ENCODE measurements at places on chromosomes 12 and 14.

DNA sequence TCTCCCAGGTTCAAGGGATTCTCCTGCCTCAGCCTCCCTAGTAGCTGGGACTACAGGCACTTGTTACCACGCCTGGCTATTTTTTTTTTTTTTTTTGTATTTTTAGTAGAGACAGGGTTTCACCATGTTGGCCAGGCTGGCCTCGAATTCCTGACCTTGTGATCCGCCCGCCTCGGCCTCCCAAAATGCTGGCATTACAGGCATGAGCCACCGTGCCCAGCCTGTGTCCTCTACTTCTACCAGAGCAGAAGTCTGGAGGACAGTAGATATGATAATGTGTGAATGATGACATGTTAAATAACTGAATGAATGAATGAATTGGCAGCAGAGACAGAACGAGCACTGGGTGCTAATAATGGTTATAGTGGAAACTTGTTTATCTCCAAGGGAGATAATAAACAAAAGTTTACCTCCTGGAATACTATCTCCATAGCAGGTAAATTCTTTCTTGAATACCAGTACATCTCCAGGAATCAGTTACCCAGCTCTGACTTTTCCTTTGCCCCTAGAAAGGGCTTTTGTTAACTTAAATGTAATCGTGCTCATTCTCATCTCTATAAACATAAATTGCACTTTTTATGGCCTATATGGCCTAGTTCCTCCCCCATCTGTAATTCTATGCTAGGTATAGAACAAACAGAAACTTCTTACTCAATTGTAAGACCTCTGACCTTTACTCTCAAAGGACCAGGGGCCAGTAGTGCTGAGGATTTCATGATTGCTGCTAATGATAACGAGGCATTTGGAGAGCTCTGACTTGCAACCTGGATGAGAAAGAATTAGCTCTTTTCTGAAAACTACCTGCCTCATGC, 7.2 kb upstream of the LGALS3 start:
- DNase-seq = no peak

DNA sequence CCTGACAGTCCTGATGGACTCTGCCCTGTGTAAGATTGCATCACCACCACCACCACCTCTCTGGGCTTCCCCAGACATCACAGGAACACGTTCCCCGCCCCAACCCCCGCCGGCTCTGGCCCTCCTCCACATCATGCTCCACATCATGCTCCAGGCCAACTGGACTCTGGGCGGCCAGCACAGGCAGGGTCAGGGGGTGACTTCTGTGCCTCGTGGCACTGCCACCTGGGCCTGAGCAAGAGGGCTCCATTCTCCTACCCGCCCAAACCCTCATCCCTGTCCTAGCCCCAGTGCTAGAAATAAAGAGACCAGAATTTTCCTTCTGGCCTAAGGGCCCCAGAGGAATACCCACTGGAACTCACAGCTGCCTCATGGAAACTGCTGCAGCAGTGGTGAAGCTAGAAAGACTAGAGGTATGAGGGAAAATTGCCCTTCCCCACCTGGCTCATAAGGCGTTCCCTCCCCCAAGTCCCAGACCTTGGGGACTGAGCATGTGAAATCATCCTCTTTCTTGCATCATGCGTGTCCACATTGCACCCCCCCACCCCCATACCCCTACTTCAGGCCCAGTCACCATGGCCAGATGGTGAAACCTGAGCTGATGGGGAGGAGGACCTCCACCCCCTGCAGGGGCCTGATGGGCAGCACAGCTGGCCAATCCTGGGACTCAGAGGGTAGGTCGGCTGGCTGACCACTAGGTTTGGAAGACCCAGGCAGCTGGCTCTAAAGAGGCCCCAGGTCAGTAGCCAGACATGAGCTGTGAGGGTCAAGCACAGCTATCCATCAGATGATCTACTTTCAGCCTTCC, at the start of gene INHBE:
Gene INHBE (plus strand): TSS at position 742 of the 808 bp plus-strand sequence. CDS start 230 bp downstream, outside the sequence.
- DNase-seq = peak; percentile 50

DNA sequence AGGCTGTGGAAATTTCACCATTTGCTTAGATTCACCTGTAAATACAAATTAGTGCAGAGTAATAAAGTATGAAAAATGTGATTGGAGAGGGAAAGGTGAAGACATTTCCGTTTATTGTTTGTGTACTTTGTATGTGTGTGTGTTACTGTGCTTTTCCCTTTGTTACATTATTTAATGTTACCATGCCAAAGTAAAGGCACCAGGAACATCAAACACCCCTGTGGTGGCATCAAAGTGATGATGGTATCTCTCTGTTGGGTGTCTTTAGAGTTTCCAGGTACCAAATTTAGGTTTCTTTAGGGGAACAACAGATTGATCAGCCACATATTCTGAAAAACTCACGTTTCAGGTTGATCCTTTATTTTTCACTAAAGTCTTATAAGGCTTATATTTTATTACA, 189.0 kb upstream of the FBXO33 start:
- DNase-seq = no peak

DNA sequence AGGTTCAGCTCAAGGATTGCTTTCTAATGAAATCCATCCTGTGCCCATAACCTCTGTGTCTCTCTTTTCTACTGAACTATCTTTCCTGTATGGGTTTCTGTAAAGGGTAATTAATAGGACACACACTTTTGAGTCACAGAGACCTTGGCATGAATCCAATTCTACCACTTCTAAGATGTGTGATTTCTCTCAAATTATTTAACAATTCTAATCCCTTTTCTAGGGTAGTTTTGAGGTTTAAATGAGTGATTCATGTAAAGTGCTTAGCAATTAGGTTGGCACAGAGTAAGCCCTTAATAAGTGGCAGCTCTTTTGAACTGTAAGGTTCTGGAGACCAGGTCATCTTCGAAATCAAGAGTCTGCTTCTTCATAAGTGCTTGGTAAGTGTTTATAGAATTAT, 202.7 kb downstream of the RASSF9 start:
- DNase-seq = no peak

- DNase-seq = no peak
Observed at GRCh38 chr12:56626701-56627100, 3.4 kb downstream of the BAZ2A start.

DNA sequence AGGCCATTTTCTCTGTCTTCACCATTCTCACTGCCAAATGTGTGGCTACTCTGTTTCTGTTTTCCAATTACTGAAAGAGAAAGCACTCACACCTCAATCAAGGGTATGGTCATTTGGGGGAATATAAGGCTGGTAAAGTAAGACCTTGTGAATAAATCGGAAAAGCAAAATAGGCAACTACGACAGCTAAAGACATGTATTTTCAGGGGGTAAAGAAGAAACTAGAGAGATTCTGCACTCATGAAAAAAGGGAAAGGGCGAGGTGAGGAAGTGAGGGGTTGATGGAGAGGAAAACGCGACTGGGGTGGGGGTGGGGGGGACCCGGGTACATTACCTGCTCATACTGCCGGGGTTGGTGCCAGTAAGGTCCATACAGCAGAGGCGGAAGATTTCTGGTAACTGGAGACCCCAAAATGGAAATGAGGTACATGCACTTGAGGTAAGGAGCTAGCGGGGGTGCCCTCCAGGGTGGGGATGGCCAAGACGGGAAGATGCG, 19.3 kb downstream of the CHD8 start:
- no peak for DNase-seq

Measured in retina (tissue), 1 donor.